ENCODE measurements at places on chromosomes 7 and 10.

DNA sequence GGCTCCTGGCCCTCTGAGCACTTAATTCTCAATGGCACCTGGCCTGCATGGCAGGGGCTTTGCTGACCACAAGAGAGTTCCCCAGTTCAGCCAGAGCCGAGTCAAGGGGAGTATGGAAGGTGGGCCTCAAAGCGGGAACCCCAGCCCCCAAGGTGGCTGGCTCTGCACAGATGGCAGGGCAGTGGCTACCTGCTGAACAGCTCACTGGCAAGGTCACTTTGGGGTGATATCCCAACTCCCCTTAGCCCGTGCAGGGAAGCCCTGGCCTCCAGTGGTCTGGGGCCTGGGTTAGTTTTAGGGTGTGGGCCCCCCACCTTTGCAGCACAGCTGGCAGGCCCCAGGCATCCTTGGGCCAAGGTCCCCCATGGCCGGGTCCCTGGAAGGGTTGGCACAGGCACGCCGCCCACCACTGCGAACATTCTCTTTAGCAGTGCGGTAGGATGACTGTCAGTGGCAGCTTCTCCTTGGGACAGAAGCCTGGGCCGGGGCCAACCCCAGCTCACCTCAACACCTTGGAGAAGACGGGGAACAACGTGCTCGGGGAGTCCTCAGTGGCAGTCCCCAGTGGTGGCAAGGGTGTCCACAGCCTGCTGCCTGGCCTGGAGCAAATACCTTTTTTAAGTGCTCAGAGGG lies 36.8 kb downstream of the PPIF start:
- peak; percentile 79 for DNase-seq

DNA sequence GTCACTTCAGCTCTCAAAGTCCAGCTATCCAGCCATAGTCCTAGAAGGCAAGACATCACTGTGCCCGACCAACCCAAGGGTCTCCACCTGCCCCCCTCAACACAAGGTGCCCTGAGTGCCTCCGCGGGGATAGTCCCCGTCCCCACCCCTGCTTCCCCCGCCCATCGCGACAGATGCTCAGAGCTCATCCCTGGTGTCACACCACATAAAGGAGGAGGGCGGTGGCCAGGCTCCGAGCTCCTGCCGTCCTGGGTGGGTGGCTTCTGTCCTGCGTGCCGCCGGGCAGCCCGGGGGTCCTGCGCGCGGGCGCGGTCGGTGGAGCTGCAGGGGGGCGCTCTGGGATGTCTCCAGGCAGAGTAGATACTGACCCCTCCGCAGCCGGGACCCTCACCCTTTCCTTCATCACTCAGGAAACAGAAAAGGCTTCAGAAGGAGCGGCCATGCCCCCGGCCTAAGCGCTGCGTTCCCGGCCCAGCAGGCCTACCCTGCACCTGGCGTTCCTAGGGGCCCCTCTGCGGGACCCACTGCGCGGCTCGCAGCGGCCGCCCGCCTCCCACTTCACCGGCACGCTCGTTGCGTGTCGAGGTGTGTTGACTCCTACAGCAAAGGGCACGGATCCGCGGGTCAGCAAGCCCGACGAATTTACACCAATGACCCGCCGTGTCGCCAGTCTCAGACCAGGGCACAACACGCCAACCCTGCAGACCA lies 53.4 kb downstream of the ALOX5 start:
- no peak for DNase-seq

GRCh38 chr10:118551535-118552100 lies 43.8 kb downstream of the PRLHR start:
- no peak for DNase-seq

GRCh38 chr7:1193593-1194424 lies 33.8 kb upstream of the ZFAND2A start:
- no peak for DNase-seq

DNA sequence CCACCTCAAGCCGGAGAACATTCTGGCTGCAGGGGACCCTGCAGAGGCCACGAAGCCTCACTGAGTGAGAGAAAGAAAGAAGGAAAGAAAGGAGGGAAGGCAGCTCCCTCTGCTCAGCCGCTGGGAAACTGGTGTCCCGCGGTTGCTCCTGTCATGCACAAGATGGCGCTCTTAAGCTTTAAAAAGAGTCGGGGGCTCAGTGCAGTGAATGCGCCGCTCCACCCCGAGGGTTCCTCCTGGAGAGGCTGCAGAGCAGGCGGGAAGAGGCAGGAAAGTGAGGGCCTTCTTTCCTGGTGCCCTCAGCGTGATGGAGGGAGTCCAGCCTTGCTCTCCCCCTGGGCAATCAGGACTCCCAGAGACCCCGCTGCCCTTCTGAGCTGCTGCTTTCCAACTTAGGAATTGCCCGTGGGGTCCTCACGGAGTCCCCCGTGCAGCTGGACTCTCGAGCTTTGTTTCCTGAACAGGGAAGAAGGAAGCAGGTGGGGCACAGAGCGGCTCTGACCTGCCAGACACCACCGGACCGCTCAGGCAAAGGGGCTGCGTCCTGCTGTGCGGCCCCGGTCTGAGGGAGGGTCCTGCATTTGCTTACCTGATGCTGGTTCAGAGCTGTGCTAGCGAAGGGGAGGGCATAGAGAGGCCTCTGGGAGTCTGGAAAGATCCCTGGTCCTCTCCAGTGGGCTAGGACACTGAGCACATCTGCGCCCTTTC lies 141.9 kb upstream of the MKI67 start:
- no peak for DNase-seq

DNA sequence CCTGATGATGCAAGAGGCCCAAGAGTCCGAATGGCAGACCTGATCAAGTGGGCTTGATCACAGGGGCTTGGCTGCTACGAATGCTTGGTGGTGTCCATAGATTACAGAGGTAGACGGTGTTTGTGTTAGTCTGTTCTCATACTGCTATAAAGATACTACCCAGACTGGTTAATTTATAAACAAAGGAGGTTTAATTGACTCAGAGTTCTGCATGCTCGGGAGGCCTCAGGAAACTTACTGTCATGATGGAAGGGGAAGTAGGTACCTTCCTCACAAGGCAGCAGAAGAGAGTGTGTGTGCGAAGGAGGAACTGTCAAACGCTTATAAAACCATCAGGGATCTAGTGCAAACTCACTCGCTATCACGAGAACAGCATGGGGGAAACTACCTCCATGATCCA lies 268.9 kb upstream of the KLF6 start:
- DNase-seq = peak; percentile 46

DNA sequence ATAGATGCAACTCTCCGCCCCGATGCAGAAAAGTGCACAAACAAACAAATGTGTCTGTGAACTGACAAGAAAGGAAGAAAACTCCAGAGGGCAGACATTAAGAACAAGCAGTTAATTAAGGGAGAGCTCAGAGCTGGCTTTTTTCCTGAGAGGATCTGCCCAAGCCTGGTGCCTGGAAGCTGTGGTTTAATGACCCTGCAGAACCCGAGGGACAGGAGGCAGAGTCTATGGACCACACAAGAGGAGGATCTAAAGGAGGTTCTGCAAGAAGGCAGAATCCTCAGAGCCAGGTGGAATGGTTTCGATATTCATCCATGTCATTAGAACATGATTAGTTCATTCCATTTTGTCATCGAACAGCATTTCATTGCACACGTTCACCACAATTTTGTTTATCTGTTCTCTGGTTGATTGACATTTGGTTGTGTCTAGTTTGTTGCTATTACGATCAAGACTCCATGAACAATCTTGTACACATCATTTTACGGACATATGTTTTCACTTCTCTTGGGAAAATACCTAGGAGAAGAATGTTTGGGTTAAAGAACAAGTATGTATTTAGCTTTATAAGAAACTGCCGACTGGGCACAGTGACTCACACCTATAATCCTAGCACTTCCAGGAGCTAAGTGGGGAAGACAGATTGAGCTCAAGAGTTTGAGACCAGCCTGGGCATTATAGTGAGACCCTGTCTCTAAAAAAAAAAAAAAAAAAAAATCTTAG lies 560.2 kb downstream of the CALN1 start:
- no peak for DNase-seq

GRCh38 chr10:120456626-120457430 lies at the start of gene PLPP4:
PLPP4 (plus strand) TSS chr10:120457227; CDS start chr10:120457306, 79 bp downstream.
- DNase-seq = no peak

DNA sequence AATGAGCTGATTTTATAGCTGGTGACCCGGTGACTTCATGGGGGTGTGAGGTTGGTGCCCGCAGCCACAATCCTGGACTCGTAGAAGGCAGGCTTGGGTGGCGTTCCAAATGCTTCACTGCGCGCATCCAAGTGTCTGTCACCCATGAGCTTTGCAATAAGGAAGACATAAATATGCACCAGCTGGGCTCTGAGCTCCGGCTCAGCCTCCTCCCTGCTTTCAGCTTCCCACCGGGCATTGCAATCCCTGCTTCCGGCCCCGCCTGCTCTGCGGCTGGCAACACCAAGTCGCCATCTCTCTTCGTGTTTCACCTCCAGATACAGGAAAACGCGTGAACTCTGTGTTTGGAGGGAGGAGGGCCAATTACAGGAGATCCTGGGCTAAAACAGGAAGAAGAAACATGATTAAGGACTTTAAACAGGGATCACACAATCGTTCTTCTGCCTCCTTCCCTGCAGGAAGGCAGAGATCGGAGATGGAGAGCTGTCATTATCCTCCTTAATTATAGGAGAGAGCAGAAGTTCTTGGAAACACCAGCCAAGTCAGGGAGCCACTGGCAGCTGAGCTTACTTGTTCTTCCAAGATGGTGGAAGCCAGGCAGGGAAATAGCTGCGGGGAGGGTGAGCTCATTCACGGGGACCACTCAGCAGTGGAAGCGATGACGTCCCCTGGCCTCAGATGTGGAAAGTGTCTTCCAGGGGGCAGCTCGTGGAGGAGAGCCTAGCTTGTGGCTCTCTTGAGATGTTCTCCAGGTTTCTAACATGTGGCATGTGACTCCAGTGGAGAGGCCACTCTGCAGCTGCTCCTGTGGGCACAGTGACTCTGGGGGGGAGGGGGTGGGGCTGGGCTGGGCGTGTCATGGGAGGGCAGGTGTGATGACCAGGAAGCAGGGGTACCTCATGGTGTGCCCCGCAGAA lies 134.9 kb downstream of the CAMK1D start:
- DNase-seq = no peak

GRCh38 chr10:123970927-123971286 lies 79.3 kb upstream of the CPXM2 start:
- DNase-seq = no peak

GRCh38 chr10:16477757-16478156 lies 40.9 kb downstream of the PTER start:
- no peak for DNase-seq

- peak; percentile 61 for DNase-seq
Measured at GRCh38 chr10:71145352-71145945, 66.9 kb upstream of the UNC5B start.

DNA sequence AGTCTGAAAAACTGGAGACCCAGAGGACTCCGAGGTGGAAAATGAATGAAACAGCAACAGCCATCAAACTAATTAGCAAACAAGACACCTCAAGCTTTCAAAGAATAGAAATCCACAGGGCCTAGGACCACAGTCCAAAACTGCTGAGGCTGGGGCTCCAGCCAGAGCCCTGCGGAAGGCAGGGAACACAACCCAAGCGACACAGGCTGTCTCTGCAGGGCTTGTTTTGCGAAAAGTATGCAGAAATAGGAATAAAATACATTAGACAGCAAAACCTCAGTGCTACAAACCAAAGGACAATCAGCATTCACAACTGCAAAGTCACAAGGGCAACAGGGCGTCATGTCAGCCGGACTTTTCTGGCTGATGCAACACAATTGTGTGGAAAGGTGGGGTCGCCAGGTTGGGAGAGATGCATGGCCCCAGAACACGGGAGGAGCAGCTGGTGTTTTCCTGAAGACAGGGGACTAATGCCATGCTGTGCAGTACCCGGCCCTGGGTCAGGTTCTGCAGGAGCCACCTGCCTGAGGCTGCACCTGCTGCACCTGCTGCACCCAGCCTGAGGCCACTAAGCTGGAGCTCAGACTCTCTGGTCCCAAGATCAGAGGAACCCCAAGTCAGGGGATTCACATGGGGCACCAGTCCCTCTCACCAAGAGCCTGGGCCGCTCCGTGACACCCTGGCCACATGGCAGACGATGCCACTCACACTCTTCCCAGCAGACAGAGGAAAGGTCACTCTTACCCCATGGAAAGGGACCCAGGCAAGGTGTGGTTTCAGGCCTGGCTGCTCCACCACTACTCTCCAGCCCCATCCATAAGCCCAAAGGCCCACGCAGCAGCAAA lies 74.2 kb downstream of the MAD1L1 start:
- no peak for DNase-seq

DNA sequence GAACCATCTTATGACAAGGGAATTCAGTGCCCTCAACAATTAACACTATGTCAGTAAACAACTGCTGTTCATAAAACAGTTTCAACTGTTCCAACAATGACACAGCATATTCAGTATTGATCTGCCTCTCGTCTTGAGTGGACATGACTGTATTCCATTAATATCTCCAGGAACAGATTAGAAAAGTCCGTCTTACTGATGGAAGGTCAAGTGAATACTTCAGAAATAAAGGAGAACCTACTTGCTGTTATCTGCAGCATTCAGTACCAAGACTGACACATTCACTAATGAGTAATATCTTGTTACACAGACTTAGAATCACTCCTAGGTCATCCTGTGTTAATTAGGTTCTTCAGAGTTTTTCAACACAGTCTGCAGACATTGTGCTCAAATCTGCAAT lies 12.1 kb downstream of the KBTBD2 start:
- DNase-seq = no peak

GRCh38 chr7:35985126-35985754 lies 167.8 kb upstream of the EEPD1 start:
- DNase-seq = no peak

DNA sequence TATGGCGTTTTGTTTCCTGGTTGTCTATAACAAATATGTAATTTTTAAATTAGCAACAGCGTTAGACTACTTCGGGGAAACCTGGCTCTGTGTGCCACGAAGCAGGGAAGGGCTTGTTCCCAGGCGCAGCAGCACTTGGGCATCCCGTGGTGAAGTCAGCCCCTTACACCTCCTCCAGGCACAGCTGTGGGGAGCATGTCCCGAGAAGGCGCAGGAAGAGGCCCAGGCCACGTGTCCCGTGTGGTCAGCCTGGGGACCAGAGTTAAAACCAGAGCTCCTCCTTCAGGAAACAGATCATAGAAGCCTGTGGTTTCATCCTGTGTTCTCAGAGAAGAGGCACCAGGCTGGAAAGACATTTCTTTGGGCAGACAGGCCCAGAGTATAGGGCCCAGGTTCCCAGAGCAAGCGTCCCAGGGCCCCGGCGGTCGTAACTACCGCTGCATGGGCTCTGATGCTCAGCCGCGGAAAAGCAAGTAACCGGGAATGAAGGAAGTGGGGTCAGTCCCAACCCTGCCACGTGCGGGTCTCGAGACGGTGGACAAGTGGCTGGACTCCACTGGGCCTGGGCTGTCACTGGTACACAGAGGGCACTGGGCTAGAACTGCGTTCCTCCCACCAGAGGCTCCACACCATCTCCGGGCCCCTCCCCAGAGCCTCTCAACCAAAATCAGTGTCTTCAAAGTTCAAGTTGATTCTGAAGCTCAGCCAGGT lies 7.1 kb downstream of the NUDT1 start:
- DNase-seq = no peak

- no peak for DNase-seq
Measured at GRCh38 chr7:86818903-86819302, 175.2 kb downstream of the GRM3 start.

GRCh38 chr7:2431260-2431867 lies 28.0 kb downstream of the CHST12 start:
- no peak for DNase-seq

- DNase-seq = no peak
Measured at GRCh38 chr10:119669975-119670640, 18.9 kb downstream of the BAG3 start.
